ENCODE measurements at places on chromosomes 3 and 15.

DNA sequence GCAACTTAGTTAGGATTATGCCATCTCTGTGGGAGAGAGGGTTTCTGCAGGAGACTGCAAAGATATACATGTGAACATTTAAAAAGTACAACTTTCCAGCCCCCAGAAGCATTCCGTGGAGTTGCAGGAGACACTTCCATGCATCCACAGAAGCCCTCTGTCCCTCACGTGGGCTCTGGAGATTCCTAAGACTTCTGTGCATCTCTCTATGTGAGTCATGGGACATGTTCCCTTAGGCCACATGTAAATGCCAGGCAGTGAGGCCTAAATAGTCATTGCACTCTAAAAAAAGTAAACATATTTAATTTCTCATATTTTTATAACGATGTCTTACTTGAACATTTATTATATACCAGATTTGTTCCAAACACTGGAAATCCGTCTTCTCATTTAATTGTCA, 126.5 kb upstream of the ROPN1 start:
- no peak for DNase-seq

- DNase-seq, result no peak
Measured at GRCh38 chr15:91469632-91470567, 369.8 kb downstream of the SV2B start.

GRCh38 chr3:66655044-66655443, 154.2 kb upstream of the LRIG1 start:
- no peak for DNase-seq

GRCh38 chr3:154121701-154122551, 736 bp downstream of the ARHGEF26 start:
- peak; percentile 35 for DNase-seq

DNA sequence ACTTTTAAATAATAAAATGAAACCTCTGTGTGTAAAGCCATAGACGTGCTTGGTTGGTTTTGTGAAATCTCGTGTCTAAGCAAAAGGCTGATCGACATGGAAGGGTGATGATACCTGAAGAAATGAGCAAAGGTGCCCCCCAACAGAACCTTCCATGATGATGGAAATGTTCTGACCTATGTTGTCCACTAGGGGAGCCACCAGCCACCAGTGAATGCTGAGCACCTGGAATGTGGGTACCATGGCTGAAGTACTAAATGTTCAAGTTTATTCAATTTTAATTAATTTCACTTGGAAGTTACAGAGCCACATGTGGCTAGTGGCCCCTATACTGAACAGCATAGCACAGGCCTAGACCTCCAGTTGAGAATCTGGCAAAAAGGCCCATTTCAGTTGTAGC, 158.8 kb downstream of the POLR2M start:
- DNase-seq, result no peak

- peak; percentile 46 for DNase-seq
Measured at GRCh38 chr3:88031642-88032077, 27.1 kb downstream of the CGGBP1 start.
